Activated CD8-positive, alpha-beta memory T cell treated with anti-CD3 and anti-CD28 coated beads, Interleukin-2, amount 50 U/mL, for 4 hours (primary cell): ENCODE measurements at places on chromosomes 5 and 9.

DNA sequence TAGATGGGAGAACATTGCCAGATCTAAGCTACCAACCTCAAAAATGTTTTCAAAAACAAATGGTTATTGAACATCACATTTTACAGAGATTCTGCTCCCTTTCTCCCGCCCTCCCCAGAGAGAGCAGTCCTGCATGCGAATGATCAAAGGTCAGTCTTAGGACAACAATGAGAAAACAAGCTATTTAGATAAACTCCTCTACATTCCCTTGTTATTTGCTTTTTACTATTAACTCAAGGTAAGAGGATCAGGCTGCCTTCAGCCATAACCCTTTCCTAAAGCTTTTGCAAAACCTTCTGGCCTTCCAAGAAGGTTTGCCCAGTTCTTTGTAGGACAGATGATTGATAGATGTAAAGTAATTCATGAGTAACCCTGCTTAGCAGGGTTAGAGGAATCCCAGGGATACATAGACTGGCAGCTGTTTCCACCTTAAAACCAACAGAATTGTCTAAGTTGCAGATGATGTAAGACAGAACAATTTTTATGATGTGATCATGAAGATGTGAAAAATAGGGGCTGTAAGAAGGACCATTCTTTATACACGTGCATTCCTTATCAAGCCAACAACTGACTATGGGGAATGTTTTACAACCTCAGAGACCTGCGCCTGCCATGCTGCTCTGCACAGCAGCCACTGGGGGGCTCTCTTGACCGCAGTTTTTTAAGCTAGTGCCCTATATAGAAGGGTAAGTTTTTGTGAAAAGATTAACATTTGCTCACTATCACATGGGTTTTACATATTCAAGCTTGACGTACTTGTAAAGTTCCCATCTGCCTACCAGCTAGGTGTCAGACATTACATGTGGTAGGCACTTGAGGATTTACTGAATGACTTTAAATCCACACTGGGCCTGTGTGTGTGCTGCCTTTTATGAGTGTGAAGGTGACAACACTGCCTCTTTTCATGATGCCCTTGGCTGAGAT, 2.3 kb upstream of the ZNF782 start:
- peak; percentile 75 for DNase-seq

DNA sequence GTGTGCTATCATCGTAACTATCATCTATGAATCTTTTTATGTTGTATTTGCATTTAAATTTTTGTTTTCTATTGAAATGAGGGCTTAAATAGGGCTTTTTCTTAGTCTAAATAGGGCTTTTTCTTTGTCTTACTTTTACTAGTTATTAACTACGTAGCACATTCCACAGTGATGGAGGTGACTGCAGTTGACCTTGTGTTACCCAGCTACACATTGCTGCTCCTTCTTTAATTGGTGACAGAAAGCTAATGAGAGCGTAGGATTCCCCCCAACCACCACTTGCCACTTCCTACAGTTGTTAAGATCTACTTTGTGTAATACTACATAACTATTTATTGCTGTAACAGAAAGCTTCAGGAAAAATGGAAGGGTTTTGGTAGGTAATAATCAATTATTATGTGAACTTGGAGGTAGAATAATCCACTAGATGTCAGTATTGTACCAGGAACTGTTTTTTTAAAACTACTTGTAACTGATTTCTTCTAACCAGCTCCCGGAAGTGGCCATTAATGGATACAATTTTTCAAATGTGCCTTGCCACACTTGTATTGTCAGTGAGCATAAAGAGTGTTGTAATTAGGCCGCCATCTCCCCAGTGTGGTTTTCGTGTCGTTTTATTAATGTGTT, 18.0 kb downstream of the MTRR start:
- no peak for DNase-seq

DNA sequence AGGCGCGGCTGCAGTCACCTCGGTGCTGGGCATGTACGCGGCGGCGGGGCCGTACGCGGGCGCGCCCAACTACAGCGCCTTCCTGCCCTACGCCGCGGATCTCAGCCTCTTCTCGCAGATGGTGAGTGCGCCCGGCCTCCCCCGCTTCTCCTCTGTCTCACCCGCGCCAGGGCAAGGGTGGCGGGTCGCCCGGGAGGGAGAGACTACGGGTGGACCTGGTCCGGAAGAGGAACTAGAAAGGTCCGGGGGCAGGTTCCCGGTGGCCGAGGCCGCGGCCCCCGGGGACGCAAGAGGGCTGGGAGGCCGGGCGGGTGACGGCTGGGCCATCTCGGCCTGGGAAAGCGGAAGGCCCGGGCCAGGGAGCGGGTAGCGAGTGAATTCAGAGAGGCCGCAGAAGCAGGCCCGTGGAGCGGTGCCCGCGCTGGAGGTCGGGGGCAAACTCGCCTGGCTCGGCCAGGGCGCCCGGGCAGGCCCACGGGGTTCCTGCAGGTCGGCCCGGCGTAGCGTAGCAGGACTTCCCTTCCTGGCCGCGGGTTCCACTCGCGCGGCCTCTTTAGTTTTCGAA, 711 bp downstream of the IRX1 start:
- DNase-seq: no peak

- no peak for DNase-seq
Measured at GRCh38 chr9:75239176-75239575, 150.9 kb downstream of the OSTF1 start.

GRCh38 chr5:75656311-75657003, 45.2 kb downstream of the ANKDD1B start:
- DNase-seq: no peak

DNA sequence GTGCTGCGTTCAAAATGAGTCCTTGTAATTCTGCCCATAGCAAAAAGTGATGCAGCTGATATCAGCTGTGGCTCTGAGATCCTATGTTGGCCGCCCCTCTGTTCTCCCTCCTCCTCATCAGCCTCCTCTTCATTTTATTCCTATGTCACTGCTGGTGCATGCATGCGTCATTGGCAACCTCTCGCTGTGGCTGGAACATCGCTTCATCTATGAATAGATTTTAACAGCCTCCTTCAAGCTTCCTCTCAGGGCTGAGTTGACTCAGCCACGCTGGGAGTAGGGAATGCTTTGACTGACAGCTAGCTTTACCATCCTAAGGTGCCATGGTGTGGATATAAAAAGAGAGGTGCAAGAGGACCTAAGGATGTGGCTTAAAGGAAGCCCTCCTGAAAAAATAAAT, 303.5 kb downstream of the PLK2 start:
- no peak for DNase-seq

- no peak for DNase-seq
Measured at GRCh38 chr9:38437193-38437823, 13.1 kb upstream of the IGFBPL1 start.

GRCh38 chr9:3660936-3661335, 135.1 kb upstream of the RFX3 start:
- DNase-seq: no peak

GRCh38 chr5:159385536-159385935, 55.2 kb upstream of the IL12B start:
- no peak for DNase-seq

DNA sequence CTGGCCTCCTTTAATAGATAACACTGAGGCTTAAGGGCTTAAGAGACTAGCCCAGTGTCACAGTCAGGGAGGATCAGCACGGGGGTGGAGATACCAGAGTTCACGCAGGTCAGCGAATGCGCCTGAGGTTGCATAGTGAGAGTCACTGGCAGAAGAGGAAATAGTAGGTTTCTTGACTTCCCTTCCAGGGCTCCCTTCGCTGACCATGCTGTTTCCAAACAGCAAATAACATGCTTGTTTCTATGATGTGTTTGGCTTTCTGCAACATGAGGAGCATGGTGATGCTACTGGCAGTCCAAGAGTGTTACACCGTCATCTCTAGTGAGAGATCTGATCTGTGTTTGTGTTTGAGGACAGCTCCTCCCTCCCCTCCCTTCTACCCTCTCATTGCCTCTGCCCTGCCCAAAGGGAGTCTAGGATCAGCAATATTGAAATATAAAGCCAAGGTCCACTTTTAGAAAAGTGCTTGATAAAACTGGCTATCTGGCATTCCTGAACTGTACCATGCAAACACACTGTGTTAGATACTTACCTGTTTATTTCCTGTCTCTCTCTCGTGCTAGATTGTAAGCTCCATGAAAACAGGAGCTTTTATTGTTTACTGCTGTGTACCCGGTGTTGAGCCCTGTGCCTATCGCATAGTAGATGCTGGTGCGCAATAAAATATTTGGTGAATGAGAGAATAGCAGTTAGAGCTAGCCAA, 12.3 kb downstream of the TLE4 start:
- DNase-seq: peak; percentile 19

DNA sequence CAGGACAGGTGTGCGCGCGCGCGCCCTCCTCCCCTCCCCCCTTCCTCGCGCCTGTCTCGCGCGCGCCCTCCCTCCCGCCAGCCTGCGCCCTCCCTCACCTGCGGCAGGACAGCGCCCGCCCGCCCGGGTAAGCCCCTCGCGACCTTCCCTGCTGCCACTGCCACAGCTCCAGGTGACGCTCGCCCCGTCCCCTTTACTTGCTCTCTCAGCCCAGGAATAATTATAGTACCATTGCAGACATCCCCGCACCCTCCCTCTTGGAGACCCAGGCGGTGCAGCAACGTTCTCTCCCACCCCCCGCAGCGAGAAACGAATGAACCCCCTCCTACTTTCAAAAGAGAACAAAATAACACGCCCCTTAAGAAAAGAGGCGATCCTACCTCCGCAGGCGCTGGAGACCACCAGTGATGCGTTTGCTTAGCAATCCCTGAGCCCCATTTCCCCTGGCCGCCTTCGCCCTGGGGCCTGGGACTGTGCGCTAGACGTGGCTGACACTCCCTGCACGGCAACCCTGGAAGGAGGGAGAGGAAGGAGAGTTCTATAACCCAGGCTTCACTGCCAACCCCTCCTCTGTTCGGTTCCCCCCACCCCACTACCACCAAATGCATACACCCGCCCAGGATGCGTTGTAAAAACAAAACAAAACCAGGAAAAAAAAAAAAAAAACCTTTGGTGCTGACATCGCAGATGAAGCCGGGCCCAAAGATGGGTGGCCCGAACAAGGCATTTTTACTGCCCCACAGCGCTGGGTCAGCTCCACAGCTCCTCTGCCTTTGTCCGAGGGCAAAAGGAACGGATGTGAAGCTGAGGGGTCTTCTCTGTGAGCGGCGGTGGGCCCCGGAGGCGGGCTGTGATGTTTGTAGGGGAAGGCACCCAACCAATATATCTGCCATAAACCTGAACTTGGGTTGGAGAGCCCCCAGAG, 5.6 kb upstream of the PURA start:
- peak; percentile 19 for DNase-seq

- no peak for DNase-seq
Measured at GRCh38 chr9:84305497-84306131, 34.9 kb downstream of the SLC28A3 start.

DNA sequence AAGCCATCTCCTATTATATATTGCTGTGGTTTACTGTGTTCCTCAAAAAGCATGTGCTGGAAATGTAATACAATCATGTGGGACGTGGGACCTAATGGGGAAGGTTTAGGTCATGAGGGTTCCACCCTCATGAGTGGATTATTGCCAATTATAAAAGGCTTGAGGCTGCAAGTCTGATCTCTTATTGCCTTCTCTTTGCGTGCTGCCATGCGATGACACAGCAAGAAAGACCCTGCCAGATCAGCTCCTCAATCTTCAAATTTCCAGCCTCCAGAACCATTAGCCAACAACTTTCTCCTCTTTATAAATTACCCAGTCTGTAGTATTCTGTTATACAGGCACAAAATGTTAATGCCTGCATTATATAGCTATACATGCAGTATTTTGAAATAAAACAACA, 45.4 kb downstream of the MARCHF11 start:
- DNase-seq: no peak

GRCh38 chr5:167709625-167710024, 581.8 kb upstream of the WWC1 start:
- DNase-seq: no peak
